ENCODE measurements at places on chromosomes 11 and 22. TPM values are rescaled to one million over a fixed set of nuclear protein-coding genes. Genes with fewer than 3 reads are reported as not detected.

- DNase-seq, result no peak
Measured at GRCh38 chr11:11620173-11620920, 1.5 kb downstream of the GALNT18 start.

GRCh38 chr11:85740481-85741400, 54.7 kb upstream of the CCDC89 start:
- no peak for DNase-seq

GRCh38 chr11:68992743-68993255, 12.0 kb upstream of the MRGPRD start:
- no peak for DNase-seq

KCNJ1 gene
- total RNA-seq, result not detected

GRCh38 chr11:46392421-46393230, 1.1 kb upstream of the CHRM4 start:
- DNase-seq, result peak; percentile 74

- no peak for DNase-seq
Measured at GRCh38 chr11:112235750-112236390, 9.6 kb downstream of the PTS start.

GTSE1 gene
- total RNA-seq, result 13.7 TPM

DNA sequence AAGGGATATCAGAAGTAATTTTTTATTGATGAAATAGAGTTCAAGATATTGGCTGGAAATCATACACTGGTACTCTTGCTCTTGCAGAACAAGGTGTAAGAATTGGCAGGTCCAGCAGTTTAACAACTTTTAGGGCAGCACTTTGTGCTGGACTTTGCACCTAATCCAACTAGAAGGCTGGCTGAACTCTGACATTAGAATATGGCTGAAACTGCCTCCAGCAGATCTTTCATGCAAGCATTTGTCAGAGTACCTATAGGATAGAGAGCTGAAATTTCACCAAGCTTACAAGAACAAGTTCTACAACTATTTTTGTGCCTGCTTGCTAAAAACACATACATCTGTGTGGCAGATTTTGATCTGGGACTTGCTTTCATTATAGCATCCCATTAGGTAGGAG, 17.2 kb downstream of the HPS5 start:
- no peak for DNase-seq

GRCh38 chr11:33160136-33160535, 1.1 kb downstream of the CSTF3 start:
- peak; percentile 23 for DNase-seq

- peak; percentile 19 for DNase-seq
Measured at GRCh38 chr22:20021196-20022181, 579 bp downstream of the TANGO2 start.

DNA sequence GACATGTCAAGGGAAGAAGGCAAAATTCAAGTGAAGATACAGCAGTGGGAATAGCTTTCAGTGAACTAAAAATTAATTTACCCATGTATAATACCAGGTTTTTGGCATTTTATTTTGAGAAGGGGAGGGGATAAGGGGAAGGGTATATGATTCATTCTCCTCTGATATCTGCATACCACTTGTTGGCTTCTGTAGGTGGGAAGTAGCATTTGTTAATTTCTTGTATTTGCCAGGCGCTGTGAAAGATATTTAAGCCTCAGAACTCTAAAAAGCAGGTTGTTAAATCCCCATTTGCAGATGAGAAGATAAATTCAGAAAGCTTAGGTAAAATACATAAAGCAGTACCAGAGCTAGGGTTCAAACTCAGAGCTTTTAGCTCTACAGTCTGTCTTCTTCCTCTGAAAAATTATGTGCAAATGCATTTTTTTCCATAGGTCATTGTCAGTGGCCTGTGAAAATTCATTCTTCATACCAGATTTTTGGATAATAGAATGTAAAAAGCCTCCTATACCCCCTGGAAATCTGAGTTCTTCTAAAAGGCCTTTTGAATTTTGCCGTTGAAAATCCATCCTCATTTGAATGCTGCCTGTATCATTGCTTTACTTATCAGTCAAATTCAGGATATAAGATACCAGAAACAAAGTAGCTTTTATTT, 221.3 kb downstream of the DDX10 start:
- no peak for DNase-seq

DNA sequence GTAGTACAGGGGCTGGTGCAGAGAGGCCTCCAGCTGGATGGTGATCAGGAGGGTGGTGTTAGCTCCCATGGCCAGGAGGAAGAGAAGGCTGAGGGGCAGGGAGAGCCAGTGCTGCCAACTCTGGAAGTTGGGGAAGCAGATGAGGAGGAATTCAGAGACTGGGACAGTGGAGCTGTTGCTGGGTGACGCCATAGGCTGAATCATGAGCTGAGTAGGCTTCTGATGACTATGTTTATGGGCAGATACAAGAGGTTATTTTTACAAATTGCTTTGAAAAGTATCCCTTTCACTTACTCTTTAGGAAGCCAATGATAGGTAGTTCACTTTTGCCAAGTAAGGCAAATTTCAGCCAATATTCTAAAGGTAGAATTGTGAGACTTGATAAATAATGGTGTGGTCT, 3.1 kb downstream of the OR56A1 start:
- DNase-seq, result no peak

- no peak for DNase-seq
Measured at GRCh38 chr11:75782540-75783263, 14.1 kb downstream of the DGAT2 start.

- DNase-seq, result no peak
Measured at GRCh38 chr11:8624698-8625097, 30.7 kb upstream of the STK33 start.
